ENCODE measurements at places on chromosomes 6 and 20.

DNA sequence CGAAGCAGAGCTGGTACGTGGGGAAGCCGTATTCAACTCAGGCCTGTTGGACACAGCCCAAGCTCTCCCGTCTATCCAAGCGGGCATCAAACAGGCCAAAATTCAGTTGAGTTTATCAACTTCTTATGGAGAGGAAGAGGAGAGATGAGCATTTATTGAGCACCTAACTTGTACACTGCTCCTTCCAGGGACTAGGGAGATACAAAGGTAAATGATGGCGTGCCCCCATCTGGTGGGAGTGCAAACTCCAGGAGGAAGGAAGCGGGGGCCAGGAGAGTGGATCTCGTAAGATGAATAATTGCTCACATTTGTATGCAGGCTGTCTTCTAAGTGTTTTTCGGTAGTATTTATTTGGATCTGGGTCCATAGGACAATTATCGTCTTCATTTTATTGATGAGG lies 146.6 kb downstream of the SOBP start:
- DNase-seq, result no peak

DNA sequence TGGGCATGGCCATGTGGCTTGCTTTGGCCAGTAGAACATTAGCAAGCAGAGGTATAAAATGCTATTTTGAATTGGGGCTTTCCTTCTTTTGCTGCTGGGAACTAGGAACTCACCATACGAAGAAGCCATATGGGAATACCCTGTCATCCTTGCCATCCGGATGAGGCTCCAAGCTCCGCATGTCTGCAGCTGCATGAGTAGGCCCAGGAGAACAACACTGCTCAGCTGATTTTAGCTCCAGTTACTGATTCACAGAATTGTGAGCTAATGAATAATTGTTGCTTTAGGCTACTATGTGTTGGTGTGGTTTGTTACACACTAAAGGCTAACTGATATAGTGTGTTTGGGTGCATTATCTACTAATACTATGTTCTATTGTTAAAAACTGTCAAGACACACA lies 2.7 kb upstream of the PLCB4 start:
- DNase-seq, result no peak

DNA sequence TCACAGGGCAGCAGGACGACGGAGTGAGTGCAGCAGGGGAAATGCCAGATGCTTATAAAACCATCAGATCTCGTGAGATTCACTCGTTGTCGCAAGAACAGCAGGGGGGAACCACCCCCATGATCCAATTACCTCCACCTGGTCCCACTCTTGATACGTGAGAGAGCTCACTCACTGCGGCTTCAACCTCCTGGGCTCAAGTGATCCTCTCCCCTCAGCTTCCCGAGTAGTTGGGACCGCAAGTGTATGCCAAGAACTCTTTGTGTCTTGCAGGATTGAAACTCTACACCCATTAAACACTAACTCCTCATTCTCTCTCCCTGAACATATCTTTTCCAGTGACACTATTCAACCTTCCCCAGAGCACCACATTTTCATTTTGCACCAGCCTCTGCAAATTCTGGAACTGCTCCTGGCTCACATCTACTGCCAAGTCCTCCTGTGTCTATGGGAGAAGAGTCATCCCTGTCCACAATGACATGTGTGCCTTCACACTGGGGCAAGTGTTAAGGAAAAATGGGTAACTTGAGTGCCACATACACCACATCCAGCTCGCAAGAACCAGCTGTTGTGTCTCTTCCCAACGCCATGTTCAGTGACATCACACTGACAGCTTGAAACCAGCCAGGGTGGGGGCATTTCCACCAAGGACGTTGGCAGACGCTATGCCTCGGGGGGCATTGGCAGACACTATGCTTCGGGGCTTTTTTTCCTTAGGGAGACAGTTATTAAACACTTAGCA lies 14.7 kb upstream of the TAF4 start:
- DNase-seq, result no peak

DNA sequence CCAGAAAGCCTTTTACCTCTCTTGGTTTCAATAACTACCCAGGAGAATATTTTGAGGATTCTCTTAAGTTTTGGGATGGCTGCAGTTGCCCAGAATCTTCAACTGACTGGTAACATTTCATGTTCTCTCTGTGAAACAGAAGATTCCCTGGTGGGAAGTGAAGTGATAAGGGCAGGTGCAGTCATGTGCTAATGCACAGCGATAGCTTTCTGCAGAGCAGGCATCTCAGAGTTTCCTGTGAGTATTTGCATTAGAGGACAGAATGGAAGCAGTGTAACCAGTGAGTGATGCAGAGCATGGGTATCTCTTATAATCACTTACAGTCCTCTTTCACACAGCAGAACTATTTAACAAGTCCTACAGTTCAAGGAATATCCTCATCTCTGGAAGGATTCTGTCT lies 76.1 kb downstream of the HCRTR2 start:
- no peak for DNase-seq

- DNase-seq, result no peak
These were observed 695.2 kb downstream of the QKI start for GRCh38 chr6:164109770-164110140.

- no peak for DNase-seq
These were observed 76.8 kb upstream of the SIRPG start for GRCh38 chr20:1734269-1734858.

GRCh38 chr6:111803371-111803770 lies 69.9 kb downstream of the FYN start:
- no peak for DNase-seq

DNA sequence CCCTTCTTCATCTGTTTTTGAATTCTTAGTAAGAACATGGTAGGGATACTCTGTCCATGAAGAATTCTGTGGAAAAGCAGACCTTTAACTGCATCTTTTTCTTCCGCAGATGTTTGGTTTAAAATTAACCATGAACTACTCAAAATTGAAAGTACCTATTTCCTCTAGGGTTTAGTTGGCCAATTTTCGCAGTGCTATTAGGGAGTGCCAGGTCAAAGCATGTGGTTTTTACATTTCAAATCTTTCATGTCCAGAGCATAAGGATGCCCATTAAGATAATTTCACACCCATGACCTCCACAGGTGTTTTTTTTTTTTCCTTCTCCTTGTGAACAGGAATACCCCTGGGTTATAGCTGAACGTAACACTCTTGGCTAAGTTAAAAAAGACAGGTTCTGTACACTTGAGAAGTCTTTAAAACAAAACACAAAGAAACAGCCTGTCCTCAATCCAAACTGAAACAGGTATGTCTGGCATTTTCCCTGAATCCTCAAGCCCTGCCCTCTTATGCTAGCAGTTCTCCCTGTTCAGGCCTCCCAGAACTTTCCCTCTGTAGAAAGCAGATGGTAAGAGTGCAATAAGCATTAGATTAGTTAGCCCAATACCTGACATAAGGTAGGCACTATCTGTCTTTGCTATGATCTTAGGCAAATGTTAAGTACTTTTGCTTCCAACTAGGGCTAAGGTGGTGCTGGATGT lies 67.1 kb downstream of the ELOVL5 start:
- no peak for DNase-seq

- no peak for DNase-seq
These were observed 40.9 kb downstream of the PDYN start for GRCh38 chr20:1952737-1953530.

DNA sequence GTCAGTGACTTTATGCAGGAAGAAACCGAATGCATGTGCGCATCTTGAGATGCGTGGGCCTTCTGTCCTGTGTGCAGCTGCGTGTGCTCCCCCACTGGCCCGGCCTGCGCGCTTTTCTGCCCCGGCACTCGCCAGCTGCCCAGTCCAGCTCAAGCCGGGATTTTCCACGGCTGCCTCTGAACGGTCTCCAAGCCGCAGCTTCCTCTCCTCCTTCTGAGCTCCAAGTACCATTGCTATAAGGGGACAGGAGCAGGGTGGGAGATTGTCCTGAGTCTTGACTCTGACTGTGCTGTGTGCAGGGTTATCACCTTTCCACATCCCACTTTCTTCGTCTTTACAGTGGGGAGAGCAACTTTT lies 302.8 kb downstream of the THBS2 start:
- DNase-seq, result no peak

DNA sequence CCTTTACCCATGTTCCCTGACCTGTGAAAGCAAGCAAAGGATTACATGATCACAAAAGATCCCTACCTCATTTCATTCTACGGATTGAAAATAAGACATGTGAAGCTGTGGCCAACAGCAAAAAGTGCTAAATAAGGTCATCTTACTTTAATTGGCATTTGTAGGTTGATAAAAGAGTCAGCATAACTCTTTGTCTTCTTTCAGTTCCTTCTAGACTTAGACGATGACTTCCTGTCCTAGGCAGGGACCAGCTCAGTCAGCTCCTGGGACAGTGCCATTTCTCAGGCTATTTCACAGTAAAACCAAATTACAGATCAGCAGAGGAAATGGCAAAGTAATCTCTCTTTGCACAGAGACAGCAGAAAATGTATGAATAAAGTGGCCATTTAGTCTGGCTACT lies 480.7 kb downstream of the RFPL4B start:
- no peak for DNase-seq

DNA sequence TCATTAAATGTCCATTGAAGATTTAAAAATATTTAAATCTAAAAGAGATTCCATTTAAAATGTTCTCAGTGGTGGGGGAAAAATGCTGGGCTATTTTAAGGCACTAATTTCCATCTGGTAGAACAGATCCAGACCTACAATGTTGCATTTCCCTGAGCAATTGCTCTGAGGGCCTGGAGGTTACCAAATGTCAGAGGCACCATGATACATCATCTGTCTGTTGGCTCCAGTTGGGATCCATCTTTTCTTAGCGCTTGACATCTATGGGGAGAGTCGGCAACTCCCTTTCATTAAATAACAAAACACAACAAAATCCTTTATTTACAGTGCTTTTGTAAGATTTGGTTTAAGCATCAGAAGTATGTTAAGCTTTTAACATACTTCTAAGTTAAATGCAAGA lies 224.5 kb downstream of the FOXC1 start:
- DNase-seq, result no peak

DNA sequence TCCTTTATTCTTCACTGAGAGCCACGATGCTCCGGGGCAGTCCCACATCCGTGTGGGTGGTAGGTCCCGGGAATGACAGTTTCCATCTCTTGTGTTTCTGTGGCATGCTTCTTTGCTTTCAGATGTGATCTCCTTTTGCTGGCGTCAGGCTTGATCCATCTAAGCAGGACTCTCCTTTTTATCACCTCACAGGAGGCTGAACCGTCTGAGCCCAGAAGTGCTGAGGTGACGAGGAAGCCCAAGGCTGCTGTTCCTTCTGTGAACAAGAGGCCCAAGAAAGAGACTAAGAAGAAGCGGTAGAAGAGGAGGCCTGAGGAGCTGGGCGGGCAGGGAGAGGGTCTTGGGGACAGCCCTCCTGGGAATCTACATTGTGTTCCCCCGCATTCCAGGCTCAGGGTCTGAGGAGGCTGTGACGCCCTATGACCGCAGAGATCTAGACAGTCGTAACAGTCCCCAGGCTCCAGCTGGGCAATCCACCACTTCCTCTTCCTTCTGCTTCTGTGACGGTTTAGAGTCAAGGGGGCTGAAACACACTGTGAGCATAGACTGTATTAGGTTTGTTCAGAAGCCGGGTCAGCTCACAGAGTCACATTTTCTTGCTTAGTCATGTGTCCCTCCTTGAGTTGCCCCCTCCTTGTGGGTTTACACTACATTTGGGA lies 26.8 kb downstream of the MANBAL start:
- no peak for DNase-seq

DNA sequence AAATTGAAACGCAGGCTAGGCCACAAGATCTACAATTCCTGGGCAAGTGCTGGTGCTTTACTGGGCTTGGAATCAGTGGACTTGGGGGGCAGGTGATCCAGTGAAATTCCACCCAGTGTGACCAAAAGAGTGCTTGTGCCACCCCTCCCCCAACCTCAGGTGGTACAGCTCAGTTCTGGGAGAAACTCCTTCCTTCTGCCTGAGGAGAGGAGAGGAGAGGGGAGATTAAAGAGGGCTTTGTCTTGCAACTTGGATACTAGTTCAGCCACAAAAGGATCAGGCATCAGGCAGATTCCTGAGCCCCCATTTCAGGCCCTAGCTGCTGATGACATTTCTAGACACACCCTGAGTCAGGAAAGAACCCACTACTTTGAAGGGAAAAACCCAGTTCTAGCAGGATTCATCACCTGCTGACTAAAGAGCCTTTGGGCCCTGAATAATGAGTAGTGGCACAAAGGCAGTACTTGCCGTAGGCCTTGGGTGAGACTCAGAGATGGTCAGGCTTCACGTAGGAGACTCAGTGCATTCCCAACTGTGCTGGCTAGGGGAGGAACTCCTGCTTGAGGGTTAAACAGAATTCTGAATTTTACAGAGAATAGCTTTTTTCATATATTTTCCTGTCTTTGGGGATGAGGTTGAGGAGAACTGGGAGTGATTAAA lies 446.7 kb downstream of the BMP2 start:
- no peak for DNase-seq

GRCh38 chr20:50515471-50516106 lies 5.4 kb downstream of the PTPN1 start:
- no peak for DNase-seq

GRCh38 chr6:4778086-4778485 lies 1.9 kb downstream of the CDYL start:
- no peak for DNase-seq

DNA sequence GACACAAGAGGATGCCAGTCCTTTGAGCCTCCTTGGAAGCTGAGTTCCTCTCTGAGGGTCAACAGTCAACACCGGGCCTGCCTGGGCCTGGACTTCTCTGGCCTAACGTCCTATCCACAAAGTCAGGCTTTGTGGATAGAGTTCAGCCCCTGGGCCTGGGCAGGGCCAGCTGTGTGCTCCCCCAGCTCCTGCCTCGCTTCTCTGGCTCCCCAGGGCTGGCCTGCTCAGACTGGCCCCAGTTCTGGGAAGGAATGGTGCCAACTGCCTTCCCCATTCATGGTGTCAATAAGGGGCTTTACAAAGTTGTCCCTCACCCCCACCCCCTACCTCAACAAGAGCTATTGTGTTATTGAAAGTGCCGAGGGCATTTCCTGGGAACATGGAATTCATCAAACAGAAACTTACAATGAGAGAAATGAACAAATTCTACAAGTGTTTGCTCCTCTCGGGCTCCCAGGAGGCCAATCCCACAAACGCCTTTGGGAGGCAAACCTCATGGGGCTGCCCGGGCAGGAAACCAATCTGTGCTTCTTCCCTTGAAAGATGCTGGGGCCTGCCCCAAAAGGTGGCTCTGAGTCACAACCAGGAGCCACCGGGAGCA lies 26.5 kb upstream of the PPP1R14C start:
- no peak for DNase-seq

GRCh38 chr20:12893019-12893418 lies 115.8 kb upstream of the SPTLC3 start:
- no peak for DNase-seq

- DNase-seq, result no peak
These were observed 28.0 kb upstream of the MLIP start for GRCh38 chr6:54083287-54083686.

Measured in HCEC 1CT (cell line).